ENCODE measurements at places on chromosomes 6 and 20. TPM values are rescaled to one million over a fixed set of nuclear protein-coding genes. Genes with fewer than 3 reads are reported as not detected.

The FGD2 gene
- not detected for total RNA-seq

The SYCP2L gene
- total RNA-seq: 20.5 TPM

The IMPG1 gene
- 0.51 TPM for total RNA-seq

The ADGRF1 gene
- total RNA-seq: not detected

The NHLRC1 gene
- total RNA-seq: 0.17 TPM

The TUBE1 gene
- total RNA-seq: 18.4 TPM

DNA sequence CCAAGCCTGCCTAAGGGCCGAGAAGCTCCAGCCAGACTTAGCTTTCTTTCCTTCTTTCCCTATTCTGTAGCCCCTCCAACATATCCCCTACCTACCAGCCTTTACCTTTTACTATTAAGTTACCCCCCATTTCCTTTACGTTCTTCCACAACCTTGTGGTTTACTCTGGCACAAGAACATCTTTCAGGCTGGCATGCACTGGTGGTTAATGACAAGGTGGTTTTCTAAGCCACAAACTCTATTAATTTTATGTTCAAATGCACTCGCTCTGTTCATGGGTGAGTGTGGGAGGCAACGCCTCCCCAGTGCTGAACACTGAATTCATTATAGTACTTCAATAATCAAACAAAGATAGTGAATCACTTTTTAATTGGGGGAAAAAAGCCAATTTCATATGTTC is 64.4 kb downstream of the TRERF1 start:
- H3K36me3 ChIP-seq: no peaks in the 10 kb centered on the region
- no peaks in the 10 kb centered on the region for H3K27me3 ChIP-seq
- no peak overlapping the region for H3K27ac ChIP-seq
- no peak for DNase-seq
- H3K4me3 ChIP-seq: no peak overlapping the region

DNA sequence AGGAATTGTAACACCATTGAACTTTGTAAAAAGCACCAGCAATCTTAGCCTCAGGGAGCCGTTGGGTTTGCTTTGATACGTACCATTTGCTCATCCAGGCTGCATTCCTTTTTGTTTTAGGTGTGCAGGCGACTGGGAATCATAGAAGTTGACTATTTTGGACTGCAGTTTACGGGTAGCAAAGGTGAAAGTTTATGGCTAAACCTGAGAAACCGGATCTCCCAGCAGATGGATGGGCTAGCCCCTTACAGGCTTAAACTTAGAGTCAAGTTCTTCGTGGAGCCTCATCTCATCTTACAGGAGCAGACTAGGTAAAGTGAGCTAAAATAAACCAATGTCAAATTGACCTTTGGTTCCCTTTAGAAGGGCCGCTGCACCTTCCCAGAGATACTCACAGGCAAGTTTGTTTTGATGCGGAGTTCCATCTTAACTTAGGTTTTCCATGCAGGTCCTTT is 1.6 kb downstream of the MYLIP start:
- H3K27me3 ChIP-seq: peaks cover 3% of the 10 kb centered on the region
- peak overlapping the region; percentile 64 for H3K27ac ChIP-seq
- H3K4me1 ChIP-seq: peaks cover 20% of the 10 kb centered on the region
- no peaks in the 10 kb centered on the region for H3K36me3 ChIP-seq

DNA sequence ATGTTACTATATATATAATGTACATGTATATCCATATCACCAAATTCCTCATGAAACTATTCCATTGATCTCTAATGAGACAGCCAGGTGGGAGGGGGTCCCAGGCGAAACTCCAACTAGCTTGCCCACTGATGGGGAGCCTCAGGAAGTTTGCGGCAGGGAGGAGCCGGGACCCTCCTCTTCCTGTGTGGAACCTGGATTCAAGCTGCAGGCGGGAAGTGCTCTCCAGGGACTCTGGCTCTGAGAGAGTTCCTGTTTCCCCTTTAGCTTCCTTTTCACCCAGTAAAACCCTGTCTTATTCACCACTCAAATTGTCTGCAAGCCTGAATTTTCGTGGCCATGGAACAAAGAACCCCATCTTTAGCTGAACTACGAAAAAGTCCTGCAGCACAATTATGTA is 152.2 kb downstream of the OPN5 start:
- no peak overlapping the region for H3K4me3 ChIP-seq
- peak; percentile 17 for DNase-seq
- H3K27me3 ChIP-seq: peaks cover 3% of the 10 kb centered on the region

DNA sequence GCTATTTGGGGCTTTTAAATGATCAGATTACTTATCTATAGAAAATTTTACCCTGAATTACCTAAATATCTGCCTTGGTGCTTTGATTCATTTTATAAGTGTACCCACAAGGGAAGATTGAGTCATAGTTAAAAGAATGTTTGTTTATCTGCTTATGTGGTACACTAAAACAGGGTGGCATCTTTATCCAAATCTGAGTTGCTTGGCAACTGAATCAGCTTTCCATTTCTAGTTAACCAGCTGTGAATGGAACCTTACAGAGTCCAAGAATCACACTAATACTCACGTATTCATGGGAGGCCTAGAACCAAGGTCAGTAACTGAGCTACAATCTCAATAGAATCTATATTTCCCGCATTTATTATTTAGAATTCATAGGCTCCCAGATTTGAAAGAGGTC is 44.0 kb upstream of the CAP2 start:
- no peaks in the 10 kb centered on the region for H3K27me3 ChIP-seq
- DNase-seq: no peak
- H3K4me1 ChIP-seq: no peaks in the 10 kb centered on the region
- no peak overlapping the region for H3K4me3 ChIP-seq
- H3K27ac ChIP-seq: no peak overlapping the region

DNA sequence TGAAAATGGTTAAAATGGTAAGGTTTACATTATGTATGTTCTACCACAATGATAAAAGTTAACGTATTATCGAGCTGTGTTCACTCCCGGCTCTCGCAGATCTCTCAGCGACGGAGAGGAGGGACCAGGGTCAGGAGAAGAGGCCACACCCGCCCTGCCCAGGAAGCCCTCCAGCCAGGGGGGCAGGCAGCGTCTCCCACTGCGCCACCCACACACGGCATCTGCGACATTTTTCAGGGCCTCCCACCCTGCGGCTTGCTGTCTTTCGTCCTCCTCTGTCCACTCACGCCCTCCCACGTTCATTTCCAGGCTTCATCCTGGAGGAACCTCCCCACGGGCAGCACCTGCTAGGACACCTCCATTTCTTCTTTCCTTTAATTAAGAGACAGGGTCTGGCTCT is 43.3 kb downstream of the ZBTB46 start:
- no peak for DNase-seq
- no peak overlapping the region for H3K4me3 ChIP-seq
- peaks cover 17% of the 10 kb centered on the region for H3K27me3 ChIP-seq
- H3K4me1 ChIP-seq: peaks cover 25% of the 10 kb centered on the region

GRCh38 chr20:9141070-9141469 is 72.2 kb downstream of the PLCB4 start:
- H3K4me3 ChIP-seq: no peak overlapping the region
- peaks cover 17% of the 10 kb centered on the region for H3K36me3 ChIP-seq
- H3K4me1 ChIP-seq: peaks cover 3% of the 10 kb centered on the region
- H3K27ac ChIP-seq: no peak overlapping the region
- peaks cover under 1% of the 10 kb centered on the region for H3K27me3 ChIP-seq

DNA sequence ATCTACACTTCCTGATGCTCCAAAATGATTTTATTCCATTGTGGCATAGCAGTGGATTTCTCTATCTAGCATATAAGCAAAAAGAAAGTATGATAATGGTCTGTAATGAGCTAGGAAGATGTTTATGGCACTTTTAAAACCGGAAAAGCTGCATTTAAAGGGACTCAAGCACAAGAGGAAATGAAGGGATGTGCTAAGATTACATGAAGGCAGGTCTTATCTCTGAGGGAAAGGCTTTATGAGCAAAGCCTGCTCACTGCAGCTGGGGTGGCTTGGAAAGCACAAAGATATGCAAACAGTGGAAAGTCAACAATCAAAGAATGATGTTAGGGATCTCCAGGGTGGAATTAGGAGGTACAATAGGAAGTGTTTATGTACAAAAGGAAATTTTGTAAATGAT is 138.2 kb downstream of the TENT5A start:
- no peak for DNase-seq
- no peak overlapping the region for H3K27ac ChIP-seq
- H3K36me3 ChIP-seq: no peaks in the 10 kb centered on the region
- H3K4me1 ChIP-seq: peaks cover 4% of the 10 kb centered on the region
- H3K27me3 ChIP-seq: no peaks in the 10 kb centered on the region
- H3K4me3 ChIP-seq: no peak overlapping the region

DNA sequence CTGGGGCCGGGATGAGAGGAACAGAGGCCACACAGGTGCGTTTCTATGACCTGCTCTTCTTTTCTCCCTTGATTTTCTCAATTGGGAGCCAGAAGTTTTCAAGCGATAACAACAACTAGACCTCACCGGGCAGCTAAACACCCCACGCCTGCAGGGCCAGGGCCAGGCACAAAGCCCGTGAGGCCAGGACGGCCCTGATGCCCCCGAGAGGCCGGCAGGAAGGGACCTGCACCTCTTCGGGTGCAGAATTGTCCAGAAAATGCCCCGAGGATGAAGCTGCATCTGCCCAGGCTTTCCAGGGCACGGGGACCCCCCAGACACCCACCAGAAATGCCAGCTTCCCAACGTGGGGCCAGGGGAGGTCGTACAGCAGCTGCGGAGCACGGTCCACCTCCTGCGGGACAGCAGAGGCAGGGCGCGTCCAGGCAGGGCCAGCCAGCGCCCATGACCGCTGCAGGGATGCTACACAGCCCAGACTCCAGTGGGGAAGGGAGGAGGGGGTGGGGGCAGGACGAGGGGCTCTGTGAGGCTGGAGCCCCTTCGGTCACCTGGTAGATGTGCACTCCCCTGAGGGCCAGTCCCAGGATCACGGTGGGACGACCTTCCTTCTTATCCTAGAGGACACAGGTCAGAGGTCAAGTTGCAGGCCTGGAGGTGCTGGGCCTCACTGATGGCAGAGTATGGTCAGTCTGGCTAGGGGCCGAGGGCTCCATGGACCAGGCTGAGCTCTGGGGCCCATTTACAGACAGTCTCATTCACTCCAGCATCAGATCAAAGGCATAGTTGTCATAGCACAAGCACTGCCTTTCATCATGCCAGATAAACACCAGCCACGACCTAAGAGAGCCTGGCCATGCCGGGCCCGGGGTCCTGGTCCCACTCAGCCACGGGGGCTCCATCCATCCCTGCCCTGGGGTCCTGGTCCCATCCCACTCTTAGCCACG is 16.4 kb downstream of the FRMD1 start:
- H3K4me3 ChIP-seq: no peak overlapping the region
- H3K36me3 ChIP-seq: no peaks in the 10 kb centered on the region
- H3K4me1 ChIP-seq: no peaks in the 10 kb centered on the region
- DNase-seq: no peak
- H3K27ac ChIP-seq: no peak overlapping the region
- H3K27me3 ChIP-seq: peaks cover 3% of the 10 kb centered on the region

DNA sequence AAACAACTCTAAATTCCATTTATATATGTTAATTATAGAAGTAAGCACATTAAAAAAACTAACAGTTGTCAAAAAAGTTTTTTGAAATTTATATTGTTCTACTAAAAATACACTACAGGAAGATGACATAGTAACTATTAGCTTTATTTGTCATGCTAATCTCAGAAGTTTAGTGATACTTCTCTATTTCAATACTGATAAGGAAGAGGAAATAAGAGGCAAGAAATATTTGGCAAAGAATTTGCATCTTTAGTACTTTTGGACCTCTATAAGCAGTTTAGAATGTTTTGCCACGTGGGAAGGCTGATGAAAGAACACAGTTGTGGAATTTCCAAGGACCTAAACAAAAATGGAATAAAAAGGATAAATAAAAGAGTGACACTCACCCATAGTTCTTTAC is 12.6 kb downstream of the IFNGR1 start:
- peaks cover 18% of the 10 kb centered on the region for H3K36me3 ChIP-seq
- DNase-seq: no peak
- H3K4me1 ChIP-seq: no peaks in the 10 kb centered on the region
- H3K27me3 ChIP-seq: peaks cover 4% of the 10 kb centered on the region
- no peak overlapping the region for H3K4me3 ChIP-seq

- no peak overlapping the region for H3K4me3 ChIP-seq
- H3K36me3 ChIP-seq: no peaks in the 10 kb centered on the region
- H3K27ac ChIP-seq: no peak overlapping the region
- H3K4me1 ChIP-seq: no peaks in the 10 kb centered on the region
Observed at GRCh38 chr20:4225745-4226144, 210.4 kb upstream of the RNF24 start.

DNA sequence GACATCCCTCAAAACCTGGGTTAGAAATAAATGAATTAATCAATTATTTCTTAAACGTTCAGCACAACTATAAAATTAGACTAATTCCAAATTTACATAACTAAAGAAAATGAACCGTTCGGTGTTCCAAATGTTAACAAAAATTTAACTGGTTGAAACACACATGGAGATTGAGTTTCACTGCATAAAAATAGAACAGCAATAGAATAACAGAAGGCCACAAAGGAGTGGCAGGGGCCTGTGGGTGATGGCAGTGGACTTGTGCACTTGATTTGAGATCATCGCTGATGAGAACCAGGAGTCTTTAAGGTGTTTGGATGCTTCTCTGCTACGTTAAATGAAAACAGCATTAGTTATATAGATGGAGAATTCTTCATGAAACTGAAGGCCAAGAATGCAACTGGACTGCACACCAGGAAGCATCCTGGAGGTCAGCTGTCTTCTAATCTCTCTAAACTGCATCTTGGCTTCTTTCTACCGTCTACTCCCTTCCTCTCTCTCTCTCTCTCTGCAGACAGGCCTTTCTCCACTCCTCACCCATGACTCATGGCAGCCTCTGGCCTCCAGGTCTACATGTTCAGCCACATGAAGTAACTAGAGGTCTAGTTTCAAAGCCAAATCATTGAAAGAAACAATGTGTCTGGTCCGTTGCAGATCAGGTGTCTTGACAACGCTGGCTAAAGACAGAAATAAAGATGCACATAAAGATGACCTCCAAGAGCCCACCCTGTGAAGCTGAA is 111.3 kb downstream of the SIM1 start:
- peaks cover 6% of the 10 kb centered on the region for H3K27me3 ChIP-seq
- peaks cover 5% of the 10 kb centered on the region for H3K36me3 ChIP-seq
- H3K4me1 ChIP-seq: peaks cover 31% of the 10 kb centered on the region
- peak overlapping the region; percentile 77 for H3K4me3 ChIP-seq
- H3K27ac ChIP-seq: peak overlapping the region; percentile 80

GRCh38 chr20:37535443-37536132 is 7.9 kb upstream of the BLCAP start:
- H3K27ac ChIP-seq: no peak overlapping the region
- no peaks in the 10 kb centered on the region for H3K27me3 ChIP-seq
- H3K4me3 ChIP-seq: no peak overlapping the region
- no peaks in the 10 kb centered on the region for H3K36me3 ChIP-seq
- H3K4me1 ChIP-seq: peaks cover 16% of the 10 kb centered on the region
- no peak for DNase-seq

Measured in glutamatergic neuron (in vitro differentiated cells).